ENCODE measurements at places on chromosomes 1 and 21. TPM values are rescaled to one million over a fixed set of nuclear protein-coding genes. Genes with fewer than 3 reads are reported as not detected.

MATN1 gene
- total RNA-seq: not detected

- H3K27me3 ChIP-seq: no peaks in the 10 kb centered on the region
- no peak overlapping the region for H3K27ac ChIP-seq
- no peaks in the 10 kb centered on the region for H3K36me3 ChIP-seq
- no peaks in the 10 kb centered on the region for H3K4me1 ChIP-seq
- DNase-seq: no peak
These were observed 587.7 kb downstream of the PTPRU start for GRCh38 chr1:29824025-29824424.

TRIM58 gene
- 0.50 TPM for total RNA-seq

ZNF648 gene
- not detected for total RNA-seq

DNA sequence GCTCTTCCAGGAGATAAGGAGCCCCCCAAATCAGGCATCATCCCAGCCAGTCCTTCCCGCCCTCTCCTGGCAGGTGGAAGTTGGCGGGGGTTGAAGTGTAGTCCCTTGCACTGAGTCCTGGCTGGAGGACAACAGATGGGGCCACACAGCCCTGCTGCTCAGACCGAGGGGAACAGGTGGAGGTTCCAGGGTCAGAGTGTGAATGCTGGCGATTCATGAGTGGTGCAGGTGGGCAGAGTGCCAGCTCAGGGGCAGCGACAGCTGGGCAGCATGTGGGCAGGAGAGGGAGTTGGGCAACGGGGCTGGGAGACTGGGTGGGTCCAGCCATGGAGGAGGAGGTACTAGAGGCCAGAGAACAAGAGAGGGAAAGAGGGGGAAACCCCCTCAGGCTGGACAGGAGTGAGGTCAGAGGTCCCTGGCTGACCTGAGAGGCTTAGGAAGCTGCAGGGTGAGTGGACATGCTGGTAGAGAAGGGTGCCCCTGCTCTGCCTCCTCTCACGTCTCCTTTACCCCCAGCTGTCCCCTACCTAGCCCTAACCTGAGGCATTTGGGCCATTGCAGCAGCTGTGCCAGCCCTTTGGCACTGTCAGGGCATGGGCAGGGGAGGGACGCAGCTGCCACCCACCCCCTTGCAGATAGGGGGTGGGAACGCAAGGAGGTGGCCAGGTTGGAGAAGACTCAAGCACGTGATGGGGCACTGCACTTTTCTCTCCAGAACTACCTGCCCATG lies 11.3 kb upstream of the ADORA1 start:
- no peak overlapping the region for H3K4me3 ChIP-seq
- no peak for DNase-seq
- H3K36me3 ChIP-seq: no peaks in the 10 kb centered on the region
- H3K27me3 ChIP-seq: peaks cover 51% of the 10 kb centered on the region
- no peak overlapping the region for H3K27ac ChIP-seq

- peaks cover 4% of the 10 kb centered on the region for H3K4me1 ChIP-seq
- H3K36me3 ChIP-seq: no peaks in the 10 kb centered on the region
- H3K27me3 ChIP-seq: no peaks in the 10 kb centered on the region
These were observed 69.9 kb downstream of the ITSN1 start for GRCh38 chr21:33712022-33712803.

DNA sequence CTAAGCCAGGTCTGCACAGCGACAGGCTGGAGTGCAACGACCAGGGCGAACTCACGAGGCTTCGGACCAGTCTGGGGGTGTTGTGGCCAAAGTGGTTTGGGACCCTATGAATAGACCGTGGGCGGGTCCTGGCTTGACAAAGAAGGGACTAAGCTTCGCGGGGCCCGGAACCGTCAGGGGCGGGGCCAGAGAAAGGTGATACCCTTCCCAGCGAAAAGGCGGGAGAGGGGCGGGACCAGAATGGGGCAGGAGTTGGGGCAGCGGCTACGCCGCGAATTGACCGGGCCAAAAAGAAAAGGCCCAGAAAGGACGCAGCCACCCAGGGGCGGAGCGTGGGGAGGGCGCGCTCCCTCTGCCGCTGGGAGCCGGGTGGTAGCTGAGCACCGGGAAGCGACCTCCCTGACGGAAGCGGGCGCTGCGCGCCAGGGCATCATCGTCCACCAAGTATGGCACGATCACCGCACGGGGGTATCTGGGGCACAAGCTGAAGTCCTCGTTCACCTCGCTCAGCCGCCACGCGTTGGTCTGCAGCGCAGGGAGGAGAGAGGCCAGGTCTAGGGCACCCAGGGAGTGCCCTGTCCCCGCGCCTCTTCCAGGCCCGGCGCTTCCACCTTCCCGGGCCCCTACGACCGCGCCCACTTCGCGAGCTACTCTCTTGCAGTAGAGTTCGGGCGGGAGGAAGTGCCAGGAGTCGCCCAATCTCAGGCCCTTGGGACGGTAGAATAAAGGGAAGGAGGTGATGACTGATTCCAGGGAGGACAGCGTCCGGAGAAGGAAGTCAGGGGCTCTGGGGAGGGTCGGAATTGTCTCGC lies 6.7 kb upstream of the FAM167B start:
- peak overlapping the region; percentile 64 for H3K4me3 ChIP-seq
- peaks cover 5% of the 10 kb centered on the region for H3K36me3 ChIP-seq
- H3K27ac ChIP-seq: peak overlapping the region; percentile 86
- DNase-seq: peak; percentile 58
- no peaks in the 10 kb centered on the region for H3K27me3 ChIP-seq

DNA sequence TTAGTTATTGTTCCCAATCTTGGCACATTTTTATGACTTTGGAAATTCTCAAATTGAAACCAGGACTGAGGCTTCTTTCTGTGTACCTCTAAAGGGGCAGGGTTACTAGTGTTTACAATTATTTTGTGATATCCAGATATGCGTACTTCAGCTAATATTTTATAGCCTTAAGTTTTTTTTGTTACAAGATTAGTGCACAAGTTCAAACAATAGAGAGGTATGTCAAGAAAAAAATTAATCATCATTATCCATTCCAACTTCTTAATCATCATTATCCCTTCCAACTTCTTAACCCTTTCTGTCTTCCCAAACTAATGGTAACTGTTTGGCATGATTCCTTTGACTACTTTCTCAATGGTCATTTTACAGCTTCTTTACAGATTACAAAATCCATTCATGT lies 272.9 kb upstream of the C1orf105 start:
- H3K27ac ChIP-seq: no peak overlapping the region
- H3K4me3 ChIP-seq: no peak overlapping the region
- H3K27me3 ChIP-seq: no peaks in the 10 kb centered on the region
- H3K4me1 ChIP-seq: peaks cover 10% of the 10 kb centered on the region

ELAPOR1 gene
- 0.26 TPM for total RNA-seq

KANK4 gene
- total RNA-seq: not detected

GRCh38 chr1:83998205-83998497 lies 781 bp downstream of the TTLL7 start:
- peak overlapping the region; percentile 78 for H3K4me3 ChIP-seq
- H3K27ac ChIP-seq: no peak overlapping the region
- H3K27me3 ChIP-seq: no peaks in the 10 kb centered on the region
- H3K4me1 ChIP-seq: no peaks in the 10 kb centered on the region
- H3K36me3 ChIP-seq: no peaks in the 10 kb centered on the region
- peak; percentile 50 for DNase-seq

MROH7 gene
- under 0.01 TPM for total RNA-seq

DNA sequence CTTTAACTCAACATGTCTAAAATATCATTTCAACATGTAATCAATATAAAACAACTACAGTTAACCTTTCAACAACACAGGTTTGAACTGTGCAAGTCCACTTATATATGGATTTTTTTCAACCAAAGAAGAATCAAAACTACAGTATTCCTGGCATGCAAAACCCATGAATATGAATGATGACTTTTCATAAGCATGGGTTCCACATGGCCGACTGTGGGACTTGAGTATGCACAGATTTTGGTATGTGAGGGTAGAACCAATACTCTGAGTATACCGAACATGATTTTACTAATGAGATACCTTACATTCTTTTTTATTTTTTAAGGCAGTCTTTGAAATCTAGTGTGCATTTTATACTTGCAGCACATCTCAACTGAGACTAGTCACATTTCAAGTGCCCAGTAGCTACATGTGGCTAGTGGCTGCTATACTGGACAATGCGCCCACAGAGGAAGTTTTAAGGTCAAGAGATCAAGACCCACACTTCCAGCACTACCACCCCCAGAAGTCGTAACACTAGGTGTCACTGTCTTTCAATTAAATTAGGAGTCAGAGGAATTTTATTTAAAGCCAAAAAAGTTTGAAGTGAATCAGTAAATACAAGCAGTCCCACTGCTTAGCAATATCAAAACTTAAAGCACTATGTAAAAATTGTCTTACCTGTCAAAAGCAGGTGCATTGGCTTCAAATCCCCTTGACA lies 40.0 kb downstream of the SYNJ1 start:
- no peak for DNase-seq
- H3K4me1 ChIP-seq: no peaks in the 10 kb centered on the region
- no peak overlapping the region for H3K4me3 ChIP-seq
- H3K36me3 ChIP-seq: peaks cover 2% of the 10 kb centered on the region
- H3K27me3 ChIP-seq: no peaks in the 10 kb centered on the region

- no peak overlapping the region for H3K27ac ChIP-seq
- no peaks in the 10 kb centered on the region for H3K27me3 ChIP-seq
- H3K4me1 ChIP-seq: no peaks in the 10 kb centered on the region
- H3K36me3 ChIP-seq: peaks cover 8% of the 10 kb centered on the region
- H3K4me3 ChIP-seq: no peak overlapping the region
- no peak for DNase-seq
These were observed 17.0 kb downstream of the PCNT start for GRCh38 chr21:46340998-46341397.

DNA sequence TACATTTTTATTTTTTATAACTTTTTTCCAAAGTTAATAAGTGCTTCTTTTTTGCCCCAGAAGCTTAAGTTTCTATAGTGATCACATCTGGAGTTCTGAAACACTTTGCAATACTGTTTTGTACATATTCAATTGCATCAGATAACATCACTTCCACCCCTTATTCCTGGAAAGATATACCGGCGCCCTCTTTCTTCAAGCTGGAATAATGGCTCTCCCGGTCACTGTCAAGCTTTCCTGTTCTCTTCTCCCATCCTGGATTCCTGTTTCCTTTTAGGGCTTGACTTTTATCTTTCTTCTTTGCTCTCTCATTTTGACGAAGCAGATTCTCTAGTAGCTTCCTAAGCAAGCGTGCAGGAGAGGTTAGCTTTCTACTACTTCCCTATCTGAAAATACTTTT lies 1866.8 kb downstream of the MRPL39 start:
- no peaks in the 10 kb centered on the region for H3K27me3 ChIP-seq
- no peaks in the 10 kb centered on the region for H3K4me1 ChIP-seq
- no peak overlapping the region for H3K27ac ChIP-seq
- H3K36me3 ChIP-seq: no peaks in the 10 kb centered on the region

PALMD gene
- total RNA-seq: 0.51 TPM

DNA sequence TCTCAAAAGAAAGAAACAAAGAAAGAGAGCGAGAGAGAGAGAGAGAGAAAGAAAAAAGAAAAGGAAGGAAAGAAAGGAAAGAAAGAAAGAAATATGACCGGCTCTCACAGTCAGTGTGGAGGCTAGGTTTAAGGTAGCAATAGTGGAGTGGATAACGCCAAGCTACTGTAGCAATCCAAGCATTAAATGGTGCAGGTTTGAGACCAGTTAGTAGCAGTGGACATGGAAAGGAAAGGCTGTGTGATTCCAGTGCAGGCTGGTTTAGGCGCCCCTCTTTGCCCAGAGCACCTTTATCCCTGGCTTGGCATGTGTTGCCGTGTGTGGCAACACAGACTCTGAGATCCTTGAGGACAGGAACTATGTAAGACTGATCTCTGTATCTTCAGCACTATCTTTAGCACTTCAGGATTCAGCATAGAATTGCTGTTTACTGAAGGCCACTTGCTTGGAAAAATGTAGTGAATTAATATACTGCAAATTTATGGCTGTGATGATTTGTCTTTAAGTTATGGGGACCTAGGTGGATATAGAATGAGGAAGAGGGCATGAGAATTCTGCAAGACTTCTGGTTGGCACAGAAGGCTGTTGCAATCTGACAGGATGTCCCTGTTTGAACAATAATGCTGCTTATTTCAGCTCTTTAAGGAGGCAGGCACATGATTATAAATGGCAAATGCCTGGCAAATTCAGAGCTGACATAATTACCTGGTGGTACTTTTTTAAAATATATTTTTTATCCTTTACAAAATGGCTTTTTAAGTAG lies 10.8 kb upstream of the OSBPL9 start:
- no peaks in the 10 kb centered on the region for H3K4me1 ChIP-seq
- H3K36me3 ChIP-seq: no peaks in the 10 kb centered on the region
- no peak overlapping the region for H3K4me3 ChIP-seq

GRCh38 chr1:40665335-40666171 lies at the start of gene RIMS3:
TSS of gene RIMS3 (minus strand) at chr1:40665682. CDS start at chr1:40641925, 23,757 bp downstream.
- peaks cover 14% of the 10 kb centered on the region for H3K27me3 ChIP-seq

MAP3K21 gene
- total RNA-seq: 0.51 TPM

DNA sequence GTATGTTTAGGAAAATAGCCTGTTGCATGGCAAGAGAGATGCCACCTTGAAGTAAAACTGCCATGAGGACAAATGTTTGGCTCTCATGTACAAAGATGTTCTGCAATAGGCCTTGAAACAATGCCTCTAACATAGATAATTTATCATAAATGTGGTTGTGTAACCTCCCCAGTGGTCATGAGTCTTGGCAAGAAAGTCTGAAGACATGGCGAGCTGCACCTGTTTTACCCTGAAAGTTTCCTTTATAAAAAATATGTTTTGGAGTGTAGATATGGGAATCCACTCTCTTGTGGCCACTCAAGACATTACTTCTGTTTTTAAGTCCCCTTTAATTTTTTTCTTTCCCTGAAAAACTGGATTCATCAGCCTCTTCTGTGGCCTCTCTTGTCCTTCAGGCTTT lies 2217.1 kb downstream of the NCAM2 start:
- H3K4me1 ChIP-seq: no peaks in the 10 kb centered on the region
- no peaks in the 10 kb centered on the region for H3K36me3 ChIP-seq
- H3K4me3 ChIP-seq: no peak overlapping the region
- no peak overlapping the region for H3K27ac ChIP-seq
- no peak for DNase-seq
- no peaks in the 10 kb centered on the region for H3K27me3 ChIP-seq

DNA sequence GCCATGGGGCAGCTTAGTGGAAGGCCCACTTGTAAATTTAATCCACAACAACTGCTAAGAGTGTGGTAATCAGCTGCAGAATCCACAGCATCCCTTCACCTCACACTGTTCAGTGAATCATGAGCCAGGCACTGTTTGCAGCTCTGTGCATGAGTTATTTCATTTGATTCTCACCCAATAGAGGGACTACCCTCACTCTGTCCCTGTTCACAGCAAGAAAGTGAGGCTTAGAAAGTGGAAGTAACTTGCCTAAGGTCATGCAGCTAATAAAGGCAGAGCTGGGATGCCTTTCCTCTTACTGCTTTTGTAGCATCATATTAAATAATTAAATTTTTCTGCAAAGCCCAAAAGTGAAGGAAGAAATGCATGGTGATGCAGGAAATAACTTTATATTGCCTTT lies 346.5 kb upstream of the PLD5 start:
- no peak for DNase-seq
- H3K4me1 ChIP-seq: no peaks in the 10 kb centered on the region
- no peak overlapping the region for H3K27ac ChIP-seq
- H3K27me3 ChIP-seq: no peaks in the 10 kb centered on the region

KIF26B gene
- 6.9 TPM for total RNA-seq

Data from fibroblast of lung (primary cell).